ENCODE measurements at places on chromosomes 7 and 10.
A peak's percentile ranks its signal among the peaks of the same experiment; 100 is the strongest.

DNA sequence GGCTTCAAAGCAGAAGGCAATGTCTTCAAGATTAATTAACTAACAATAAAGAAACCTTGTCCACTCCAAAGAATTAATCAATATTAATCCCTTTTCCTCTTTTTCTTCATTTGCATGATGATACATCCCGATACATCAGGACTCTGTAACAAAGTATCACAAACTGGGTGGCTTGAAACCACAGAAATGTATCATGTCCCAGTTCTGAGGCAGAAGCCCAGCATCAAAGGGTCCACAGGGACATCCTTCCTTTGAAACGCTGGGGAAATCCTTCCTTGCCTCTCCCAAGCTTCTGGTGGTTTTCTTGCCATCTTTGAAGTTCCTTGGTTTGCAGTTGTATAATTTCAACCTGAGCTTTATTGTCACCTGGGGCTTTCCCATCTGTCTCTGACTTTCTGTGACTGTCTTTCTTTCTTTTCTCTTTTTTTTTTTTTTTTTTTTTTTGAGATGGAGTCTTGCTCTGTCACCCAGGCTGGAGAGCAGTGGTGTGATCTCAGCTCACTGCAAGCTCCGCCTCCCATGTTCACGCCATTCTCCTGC, 210.2 kb upstream of the ADARB2 start:
- no peak for DNase-seq

GRCh38 chr7:90181485-90181884, 27.2 kb downstream of the STEAP1 start:
- no peak for DNase-seq

DNA sequence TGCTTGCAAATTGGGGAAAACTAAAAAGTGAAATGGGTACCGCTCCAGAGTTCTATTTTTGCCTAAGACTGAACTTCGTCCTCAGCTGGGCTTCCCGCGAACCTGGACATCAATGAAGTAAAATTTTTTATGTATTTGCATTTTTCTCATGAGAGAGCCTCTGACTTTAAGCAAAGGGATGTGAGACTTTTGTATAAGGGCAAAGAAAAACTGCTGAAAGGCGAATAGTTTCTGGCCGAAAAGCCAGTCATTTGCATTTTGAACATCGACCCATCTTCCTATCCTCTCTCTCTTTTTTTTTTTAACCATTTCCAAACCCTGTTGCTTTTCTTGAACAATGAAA, 573 bp downstream of the PMPCB start:
- no peak for DNase-seq

- DNase-seq = peak; percentile 56
Measured at GRCh38 chr7:79553811-79554555, 100.5 kb upstream of the MAGI2 start.

GRCh38 chr7:70301673-70302185, 703.5 kb downstream of the AUTS2 start:
- no peak for DNase-seq

DNA sequence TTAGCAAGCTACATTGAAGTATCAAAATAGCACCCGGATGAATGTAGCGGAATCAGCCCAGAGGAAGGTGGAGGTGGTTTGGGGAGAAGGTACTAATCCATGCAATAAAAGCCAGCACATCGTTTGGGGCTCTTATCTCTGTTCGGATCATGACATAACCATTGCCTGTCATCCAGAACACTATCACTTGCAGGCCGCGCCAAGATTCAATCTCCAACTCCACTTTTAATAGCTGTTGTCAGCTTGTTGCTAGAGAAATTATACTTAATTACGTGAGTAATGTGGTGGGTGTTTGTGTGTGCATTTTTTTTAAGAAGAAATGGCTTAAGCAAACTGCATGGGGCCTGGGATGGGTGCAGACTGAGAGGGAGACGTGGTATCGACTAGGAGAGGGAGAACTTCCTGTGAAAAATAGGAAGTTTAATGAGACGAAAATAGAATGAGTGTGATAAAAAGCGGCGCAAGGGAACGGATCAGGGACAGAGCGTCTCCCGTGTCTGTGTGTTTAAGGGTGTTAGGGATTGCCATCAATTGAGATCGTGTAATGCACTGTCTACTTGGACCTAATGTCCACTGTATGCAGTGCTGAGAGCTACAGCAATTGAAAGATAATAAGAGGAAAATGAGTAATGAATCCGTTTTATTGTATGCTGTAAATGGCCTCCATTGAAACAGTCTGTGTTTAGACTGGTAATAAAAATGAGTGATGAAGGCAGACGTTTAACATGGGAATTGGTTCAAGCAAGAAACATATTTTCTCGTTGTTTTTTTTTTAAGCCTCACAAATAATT, 27.6 kb upstream of the SFMBT2 start:
- peak; percentile 35 for DNase-seq

GRCh38 chr10:21602313-21602712, 68.3 kb downstream of the MLLT10 start:
- peak; percentile 27 for DNase-seq

GRCh38 chr10:119316729-119317097, 109.3 kb downstream of the GRK5 start:
- peak; percentile 94 for DNase-seq

DNA sequence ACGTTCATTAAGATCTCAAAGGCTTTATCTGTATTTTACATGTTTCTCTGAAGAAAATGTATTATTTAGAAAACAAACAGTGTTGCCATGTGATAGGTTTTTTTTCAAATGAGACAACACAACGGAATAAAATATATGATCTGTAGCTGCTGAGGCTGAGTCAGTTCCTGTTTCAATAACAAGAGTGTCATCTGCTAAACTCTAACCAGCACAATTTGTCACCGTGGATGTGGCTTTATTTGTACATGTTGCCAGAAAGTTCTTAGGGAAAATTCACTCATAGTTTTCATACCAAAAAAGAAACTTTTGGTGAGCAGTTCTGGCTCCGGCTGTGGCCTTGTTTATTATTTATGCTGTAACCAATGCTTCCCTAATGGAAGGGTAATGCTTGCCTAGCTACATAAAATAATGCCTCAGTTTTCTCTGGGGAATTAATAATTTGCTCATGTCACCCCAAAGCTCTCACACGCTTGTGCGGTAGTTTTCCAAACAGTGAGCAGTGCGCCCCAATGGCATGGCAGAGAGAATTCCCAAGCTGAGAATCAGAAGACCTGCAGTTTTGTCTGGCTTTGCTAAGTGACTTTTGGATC, 20.3 kb upstream of the KLF6 start:
- peak; percentile 86 for DNase-seq

DNA sequence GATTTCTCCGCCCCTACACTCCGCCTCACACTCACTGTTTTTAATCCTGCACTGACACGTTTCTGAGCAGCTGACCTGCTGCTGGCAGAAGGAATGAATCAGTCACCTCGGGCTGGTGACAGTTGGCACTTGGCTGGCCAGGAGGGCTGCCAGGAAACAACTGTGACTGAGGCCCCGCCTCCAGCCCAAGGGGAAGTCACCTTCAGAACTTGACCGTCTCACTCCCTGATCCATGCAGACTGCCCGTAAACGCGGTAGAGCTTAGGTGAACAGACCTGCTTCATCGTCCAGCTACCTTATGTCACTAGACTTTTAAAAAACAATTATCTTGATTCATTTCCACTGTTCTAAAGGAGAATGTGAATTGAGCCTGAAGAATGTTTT, 107.5 kb downstream of the DOCK1 start:
- DNase-seq = no peak

GRCh38 chr10:115866174-115866573, 406.8 kb downstream of the GFRA1 start:
- no peak for DNase-seq

GRCh38 chr7:71925663-71926062, 486.5 kb downstream of the CALN1 start:
- no peak for DNase-seq
